ENCODE measurements at places on chromosomes 16 and 17. TPM values are rescaled to one million over a fixed set of nuclear protein-coding genes. Genes with fewer than 3 reads are reported as not detected.

- no peaks in the 10 kb centered on the region for H3K27me3 ChIP-seq
- DNase-seq = no peak
- no peaks in the 10 kb centered on the region for H3K36me3 ChIP-seq
- peaks cover 47% of the 10 kb centered on the region for H3K4me1 ChIP-seq
- H3K4me3 ChIP-seq = no peak overlapping the region
These were observed 12.0 kb downstream of the PGS1 start for GRCh38 chr17:78390241-78391050.

GRCh38 chr17:44693609-44694008 lies 4.0 kb upstream of the CCDC43 start:
- DNase-seq = no peak
- no peaks in the 10 kb centered on the region for H3K36me3 ChIP-seq
- H3K27me3 ChIP-seq = no peaks in the 10 kb centered on the region
- H3K4me1 ChIP-seq = peaks cover 8% of the 10 kb centered on the region
- H3K4me3 ChIP-seq = no peak overlapping the region
- no peak overlapping the region for H3K27ac ChIP-seq

- peaks cover 30% of the 10 kb centered on the region for H3K4me1 ChIP-seq
- peaks cover 4% of the 10 kb centered on the region for H3K36me3 ChIP-seq
- H3K4me3 ChIP-seq = no peak overlapping the region
- H3K27ac ChIP-seq = peak overlapping the region; percentile 92
These were observed 36.6 kb downstream of the TMEM11 start for GRCh38 chr17:21177401-21177800.

DNA sequence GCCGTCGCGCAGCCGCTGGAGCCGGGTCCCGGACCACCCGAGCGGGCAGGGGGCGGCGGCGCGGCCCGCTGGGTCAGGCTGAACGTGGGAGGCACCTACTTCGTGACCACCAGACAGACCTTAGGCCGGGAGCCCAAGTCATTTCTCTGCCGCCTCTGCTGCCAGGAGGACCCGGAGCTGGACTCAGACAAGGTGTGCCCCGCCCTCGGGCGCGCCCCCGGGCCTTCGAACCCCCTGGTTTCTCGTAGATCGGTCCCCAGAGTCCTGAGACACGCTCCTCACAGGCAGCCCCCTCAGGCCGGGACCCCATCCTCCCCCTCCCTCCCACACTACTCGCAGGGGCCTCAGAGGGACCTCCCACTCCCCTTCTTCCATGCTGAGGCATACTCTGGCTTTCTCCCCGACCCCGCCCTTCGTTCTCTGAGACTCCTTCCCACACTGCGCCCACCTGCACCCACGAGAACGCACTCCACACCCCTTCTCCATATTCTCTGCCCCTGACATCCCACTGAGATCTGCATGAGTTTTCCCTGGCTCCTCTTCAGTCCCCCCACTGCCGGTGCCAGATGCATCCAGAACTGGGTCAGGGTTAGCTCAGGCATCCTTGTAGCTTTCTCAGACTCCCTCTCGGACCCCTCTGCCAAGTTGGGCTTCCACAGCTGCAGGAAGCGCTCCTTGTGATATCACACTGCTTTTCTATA lies 523 bp downstream of the KCTD2 start:
- no peaks in the 10 kb centered on the region for H3K36me3 ChIP-seq
- H3K27ac ChIP-seq = peak overlapping the region; percentile 100
- DNase-seq = no peak
- H3K27me3 ChIP-seq = no peaks in the 10 kb centered on the region
- H3K4me1 ChIP-seq = peaks cover 26% of the 10 kb centered on the region

GRCh38 chr16:56300242-56300623 lies 108.9 kb downstream of the GNAO1 start:
- no peak overlapping the region for H3K4me3 ChIP-seq
- no peaks in the 10 kb centered on the region for H3K36me3 ChIP-seq
- no peak for DNase-seq

DNA sequence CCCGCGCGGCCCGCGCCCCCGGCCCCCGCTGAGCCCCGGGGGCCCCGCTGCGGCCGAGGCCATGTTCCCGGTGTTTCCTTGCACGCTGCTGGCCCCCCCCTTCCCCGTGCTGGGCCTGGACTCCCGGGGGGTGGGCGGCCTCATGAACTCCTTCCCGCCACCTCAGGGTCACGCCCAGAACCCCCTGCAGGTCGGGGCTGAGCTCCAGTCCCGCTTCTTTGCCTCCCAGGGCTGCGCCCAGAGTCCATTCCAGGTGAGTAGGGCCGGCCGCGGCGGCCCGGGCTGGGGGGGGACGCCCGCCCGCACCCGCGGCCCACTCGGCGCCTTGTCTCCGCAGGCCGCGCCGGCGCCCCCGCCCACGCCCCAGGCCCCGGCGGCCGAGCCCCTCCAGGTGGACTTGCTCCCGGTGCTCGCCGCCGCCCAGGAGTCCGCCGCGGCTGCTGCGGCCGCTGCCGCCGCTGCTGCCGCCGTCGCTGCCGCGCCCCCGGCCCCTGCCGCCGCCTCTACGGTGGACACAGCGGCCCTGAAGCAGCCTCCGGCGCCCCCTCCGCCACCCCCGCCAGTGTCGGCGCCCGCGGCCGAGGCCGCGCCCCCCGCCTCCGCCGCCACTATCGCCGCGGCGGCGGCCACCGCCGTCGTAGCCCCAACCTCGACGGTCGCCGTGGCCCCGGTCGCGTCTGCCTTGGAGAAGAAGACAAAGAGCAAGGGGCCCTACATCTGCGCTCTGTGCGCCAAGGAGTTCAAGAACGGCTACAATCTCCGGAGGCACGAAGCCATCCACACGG lies 504 bp downstream of the MAZ start:
- no peaks in the 10 kb centered on the region for H3K27me3 ChIP-seq
- H3K4me3 ChIP-seq = peak overlapping the region; percentile 83
- H3K27ac ChIP-seq = peak overlapping the region; percentile 99

DNA sequence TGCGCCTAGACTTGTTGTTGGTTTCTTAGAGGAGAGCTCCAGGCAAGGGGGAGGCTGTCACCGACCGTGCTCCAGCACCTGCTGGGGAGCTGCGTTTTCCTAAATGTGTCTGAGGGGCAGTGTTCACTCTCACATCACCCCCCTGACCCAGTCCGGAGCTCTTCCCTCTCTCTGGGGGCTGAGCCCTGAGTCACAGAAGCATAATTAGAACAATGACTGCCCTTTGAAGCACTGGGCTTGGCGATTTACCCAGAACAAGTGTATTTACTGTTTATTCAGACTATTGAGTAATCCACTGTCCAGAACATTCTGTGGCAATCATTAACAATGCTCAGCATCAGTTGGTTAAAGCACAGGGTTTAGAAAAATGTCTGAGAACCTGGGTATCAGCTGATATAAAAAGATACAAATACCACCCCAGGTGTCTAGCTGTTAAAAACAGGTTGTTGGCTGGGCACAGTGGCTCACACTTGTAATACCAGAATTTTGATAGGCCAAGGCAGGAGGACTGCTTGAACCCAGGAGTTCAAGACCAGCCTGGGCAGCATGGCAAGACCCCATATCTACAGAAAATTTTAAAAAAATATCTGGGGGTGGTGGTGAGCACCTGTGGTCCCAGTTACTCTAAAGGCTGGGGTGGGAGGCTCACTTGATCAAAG lies 8.1 kb downstream of the CES4A start:
- peak overlapping the region; percentile 87 for H3K27ac ChIP-seq
- H3K36me3 ChIP-seq = no peaks in the 10 kb centered on the region
- H3K4me3 ChIP-seq = no peak overlapping the region

DNA sequence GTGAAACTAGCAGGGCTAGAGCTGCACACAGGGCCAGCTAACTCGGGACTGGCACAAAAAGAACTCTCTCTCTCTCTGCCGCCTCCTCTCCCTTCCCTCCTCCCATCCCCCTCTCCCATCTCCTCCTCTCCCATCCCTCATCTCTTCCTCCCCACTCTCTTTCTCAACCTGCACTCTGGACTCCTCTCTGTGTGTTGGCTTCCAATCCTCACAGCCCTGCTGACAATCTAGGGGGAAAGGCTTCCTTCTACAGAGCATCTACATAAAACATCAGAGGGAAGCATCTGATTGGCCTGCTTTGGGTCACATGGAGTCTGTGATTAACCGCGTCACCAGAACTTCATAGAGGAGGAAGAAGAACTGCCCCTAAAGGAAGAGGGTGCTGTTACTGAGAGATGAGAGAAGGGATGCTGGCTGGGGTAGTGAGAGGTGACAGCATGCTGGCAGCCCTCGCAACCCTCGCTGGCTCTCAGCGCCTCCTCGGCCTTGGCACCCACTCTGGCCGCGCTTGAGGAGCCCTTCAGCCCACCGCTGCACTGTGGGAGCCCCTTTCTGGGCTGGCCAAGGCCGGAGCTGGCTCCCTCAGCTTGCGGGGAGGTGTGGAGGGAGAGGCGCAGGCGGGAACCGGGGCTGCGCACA lies 12.8 kb upstream of the ZFP90 start:
- H3K27ac ChIP-seq = no peak overlapping the region
- peaks cover 13% of the 10 kb centered on the region for H3K4me1 ChIP-seq
- no peaks in the 10 kb centered on the region for H3K27me3 ChIP-seq
- no peak for DNase-seq
- no peak overlapping the region for H3K4me3 ChIP-seq

ADAMTS18 gene
- not detected for total RNA-seq

CES5A gene
- not detected for total RNA-seq

All from gastrocnemius medialis (tissue), 4 donors.